ENCODE measurements at places on chromosomes 11 and 22. TPM values are rescaled to one million over a fixed set of nuclear protein-coding genes. Genes with fewer than 3 reads are reported as not detected.

The SLC6A5 gene
- 0.47 TPM for polyA plus RNA-seq

The SCGB2A2 gene
- not detected for polyA plus RNA-seq

DNA sequence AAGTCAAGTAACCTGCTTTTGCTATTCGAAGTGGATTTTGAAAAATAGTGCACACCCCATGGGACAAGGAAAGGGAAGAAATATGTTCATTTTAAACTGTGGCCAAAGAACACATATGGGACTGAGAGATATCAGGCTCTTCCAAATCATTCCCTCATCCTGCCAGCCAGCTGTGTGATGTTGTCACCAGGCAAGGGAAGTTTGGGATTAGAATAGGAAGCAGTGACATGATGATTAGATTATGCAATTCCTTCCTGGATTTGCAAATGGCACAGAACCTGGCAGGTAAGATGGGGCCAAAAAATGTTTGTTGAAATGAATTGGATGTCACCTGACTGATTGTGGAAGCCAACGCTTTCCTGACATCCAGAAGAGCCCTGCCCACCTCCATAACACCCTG is 4.9 kb upstream of the SCN3B start:
- no peak for DNase-seq

The HBB gene
- 98.9 TPM for polyA plus RNA-seq

- DNase-seq, result no peak
Measured at GRCh38 chr11:118928870-118929500, 3.3 kb upstream of the BCL9L start.

The EXPH5 gene
- polyA plus RNA-seq, result 6.3 TPM

DNA sequence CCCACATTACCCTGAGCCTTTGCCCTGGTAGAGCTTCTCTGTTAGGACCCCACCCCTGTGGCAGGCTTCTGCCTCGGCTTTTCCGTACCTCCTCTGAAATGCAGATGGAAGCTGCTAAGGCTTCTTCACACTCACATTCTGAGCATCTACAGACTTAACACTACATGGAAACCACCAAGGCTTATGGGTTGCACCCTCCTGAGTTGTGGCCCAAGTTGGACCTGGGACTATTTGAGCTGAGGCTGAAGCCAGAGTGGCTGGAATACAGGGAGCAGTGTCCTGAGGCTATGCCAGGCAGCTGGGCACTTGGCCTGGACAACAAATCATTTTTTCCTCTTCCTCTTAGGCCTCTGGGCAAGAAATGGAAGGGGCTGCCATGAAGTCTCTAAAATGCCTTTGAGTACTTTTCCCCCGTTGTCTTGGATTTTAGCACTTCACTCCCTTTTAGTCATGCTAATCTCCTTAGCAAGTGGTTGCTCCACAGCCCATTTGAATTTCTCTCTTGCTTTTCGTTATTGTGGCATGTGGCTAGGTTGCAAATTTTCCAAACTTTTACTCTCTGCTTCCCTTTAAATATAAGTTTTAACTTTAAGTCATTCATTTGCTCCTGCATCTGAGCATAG is 114.8 kb upstream of the FIBIN start:
- no peak for DNase-seq

- peak; percentile 75 for DNase-seq
Measured at GRCh38 chr22:33049119-33049729, 9.0 kb downstream of the SYN3 start.

The OR5B3 gene
- polyA plus RNA-seq, result not detected

The SYT13 gene
- 12.6 TPM for polyA plus RNA-seq

- DNase-seq, result no peak
Measured at GRCh38 chr22:24593836-24594568, 1.1 kb upstream of the LRRC75B start.

DNA sequence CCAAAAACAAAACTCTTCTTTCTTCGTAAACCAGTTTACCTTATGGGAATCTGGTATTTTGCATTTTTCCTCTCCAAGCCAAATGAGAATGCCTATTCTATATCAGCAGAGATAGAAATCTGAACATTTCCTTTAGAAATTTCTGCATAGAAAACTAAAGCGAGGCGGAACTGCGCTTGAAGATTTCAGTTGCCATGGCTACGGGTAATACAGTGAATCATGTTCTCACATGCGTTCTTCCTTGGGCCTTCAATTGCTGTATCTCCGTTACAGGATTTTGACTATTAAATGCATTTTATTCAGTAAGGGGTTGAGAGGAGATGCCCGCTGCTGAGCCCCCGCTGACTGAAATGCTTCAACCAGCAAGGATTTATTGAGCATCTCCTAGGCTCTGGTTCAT is 108.2 kb upstream of the CRYBB3 start:
- DNase-seq, result no peak

The SLC37A2 gene
- 2.4 TPM for polyA plus RNA-seq

DNA sequence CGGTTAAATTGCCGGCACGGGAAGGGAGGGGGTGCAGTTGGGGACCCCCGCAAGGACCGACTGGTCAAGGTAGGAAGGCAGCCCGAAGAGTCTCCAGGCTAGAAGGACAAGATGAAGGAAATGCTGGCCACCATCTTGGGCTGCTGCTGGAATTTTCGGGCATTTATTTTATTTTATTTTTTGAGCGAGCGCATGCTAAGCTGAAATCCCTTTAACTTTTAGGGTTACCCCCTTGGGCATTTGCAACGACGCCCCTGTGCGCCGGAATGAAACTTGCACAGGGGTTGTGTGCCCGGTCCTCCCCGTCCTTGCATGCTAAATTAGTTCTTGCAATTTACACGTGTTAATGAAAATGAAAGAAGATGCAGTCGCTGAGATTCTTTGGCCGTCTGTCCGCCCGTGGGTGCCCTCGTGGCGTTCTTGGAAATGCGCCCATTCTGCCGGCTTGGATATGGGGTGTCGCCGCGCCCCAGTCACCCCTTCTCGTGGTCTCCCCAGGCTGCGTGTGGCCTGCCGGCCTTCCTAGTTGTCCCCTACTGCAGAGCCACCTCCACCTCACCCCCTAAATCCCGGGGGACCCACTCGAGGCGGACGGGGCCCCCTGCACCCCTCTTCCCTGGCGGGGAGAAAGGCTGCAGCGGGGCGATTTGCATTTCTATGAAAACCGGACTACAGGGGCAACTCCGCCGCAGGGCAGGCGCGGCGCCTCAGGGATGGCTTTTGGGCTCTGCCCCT is 529 bp upstream of the CCND1 start:
- DNase-seq, result no peak

- DNase-seq, result no peak
Measured at GRCh38 chr11:120722524-120722923, 211.0 kb downstream of the GRIK4 start.

The APOL3 gene
- 15.7 TPM for polyA plus RNA-seq

DNA sequence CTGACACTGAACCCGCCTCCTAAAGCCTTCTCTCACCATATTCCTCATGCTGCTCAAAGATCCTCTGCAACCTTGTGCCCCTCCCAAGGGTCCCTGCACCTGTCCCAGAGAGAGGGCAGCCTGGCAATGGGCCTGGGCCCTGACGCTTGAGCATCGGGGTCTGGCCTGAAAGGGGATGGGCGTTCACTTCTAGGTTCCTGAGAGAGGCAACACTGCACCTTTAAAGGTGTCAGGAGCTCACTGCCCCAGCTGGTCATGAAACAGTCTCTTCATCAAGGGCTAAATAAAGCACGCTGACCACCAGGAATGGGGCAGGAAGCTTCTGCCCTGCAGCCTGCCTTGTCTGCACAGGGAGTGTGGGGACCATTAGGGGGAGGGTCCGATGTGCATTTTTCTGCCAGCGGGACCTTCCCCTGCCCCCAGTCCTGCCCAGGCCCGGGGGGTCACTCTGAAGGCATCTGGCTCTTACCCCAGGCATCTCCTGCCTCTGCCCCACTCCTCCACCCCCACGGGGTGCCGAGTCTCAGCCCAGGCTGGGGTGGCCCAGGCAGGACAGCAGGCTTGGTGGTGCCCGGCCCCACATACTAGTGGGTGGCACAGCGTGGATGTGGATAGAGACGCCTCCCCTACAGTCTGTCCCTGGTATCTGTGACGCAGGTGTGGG is 3.5 kb downstream of the C11orf21 start:
- no peak for DNase-seq

The ESAM gene
- polyA plus RNA-seq, result 55.2 TPM

- DNase-seq, result no peak
Measured at GRCh38 chr11:69542314-69543168, 61.1 kb downstream of the LINC01488 start.

- DNase-seq, result no peak
Measured at GRCh38 chr11:70068950-70069349, 9.2 kb upstream of the ANO1 start.

- DNase-seq, result no peak
Measured at GRCh38 chr11:14414470-14415461, 55.8 kb upstream of the RRAS2 start.

The CYB5R2 gene
- 32.8 TPM for polyA plus RNA-seq

All from left kidney (tissue), 8 donors.